CD8-positive, alpha-beta T cell (primary cell): ENCODE measurements at places on chromosomes 4 and X.

- DNase-seq: no peak
Measured at GRCh38 chr4:1463088-1463926, 57.1 kb upstream of the NKX1-1 start.

DNA sequence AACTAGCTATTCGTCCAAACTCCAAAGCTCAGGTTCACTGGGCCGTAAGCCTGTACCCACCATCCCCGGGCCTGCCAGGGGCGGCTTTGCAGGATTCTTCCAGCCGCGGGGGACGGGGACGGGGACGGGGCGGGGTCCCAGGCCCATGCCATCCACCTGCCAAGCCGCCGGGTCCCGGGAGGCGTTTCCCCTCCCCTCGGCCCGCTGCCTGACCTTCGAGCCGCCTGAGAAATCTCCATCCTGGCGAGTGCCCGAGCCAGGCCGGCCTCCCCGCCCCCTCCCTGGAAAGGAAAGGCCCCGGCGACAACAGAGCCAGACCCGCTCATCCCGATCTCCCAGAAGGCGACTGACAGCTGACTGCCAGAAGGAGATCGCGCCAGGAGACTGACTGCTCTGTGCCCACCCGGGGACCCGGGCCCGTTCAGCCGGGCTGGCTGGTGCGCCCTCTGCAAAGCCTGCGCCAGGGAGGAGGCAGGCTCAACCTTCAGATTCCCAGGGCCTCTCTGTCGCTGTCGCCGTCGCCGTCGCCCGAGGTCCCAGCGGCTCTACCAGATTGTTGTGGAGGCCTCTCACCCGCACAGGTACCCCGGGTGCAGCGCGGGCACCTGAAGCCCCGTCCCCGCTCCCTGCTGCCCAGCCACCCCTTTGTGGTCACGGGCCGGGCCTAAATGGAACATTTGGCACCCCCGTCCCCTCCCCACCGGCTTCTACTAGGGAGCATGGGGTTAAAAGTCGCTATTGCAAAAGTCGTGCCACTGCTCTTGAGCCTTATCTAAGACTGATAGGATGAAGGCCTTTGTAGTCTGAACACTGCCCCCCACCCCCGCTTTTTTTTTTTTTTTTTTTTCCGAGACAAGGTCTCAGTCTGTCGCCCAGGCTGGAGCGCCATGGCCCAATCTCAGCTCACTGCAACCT lies at the start of gene RGN:
Gene RGN (plus strand): TSS at position 315 of the 915 bp plus-strand sequence. CDS start 2,702 bp downstream, outside the sequence.
- DNase-seq: no peak

DNA sequence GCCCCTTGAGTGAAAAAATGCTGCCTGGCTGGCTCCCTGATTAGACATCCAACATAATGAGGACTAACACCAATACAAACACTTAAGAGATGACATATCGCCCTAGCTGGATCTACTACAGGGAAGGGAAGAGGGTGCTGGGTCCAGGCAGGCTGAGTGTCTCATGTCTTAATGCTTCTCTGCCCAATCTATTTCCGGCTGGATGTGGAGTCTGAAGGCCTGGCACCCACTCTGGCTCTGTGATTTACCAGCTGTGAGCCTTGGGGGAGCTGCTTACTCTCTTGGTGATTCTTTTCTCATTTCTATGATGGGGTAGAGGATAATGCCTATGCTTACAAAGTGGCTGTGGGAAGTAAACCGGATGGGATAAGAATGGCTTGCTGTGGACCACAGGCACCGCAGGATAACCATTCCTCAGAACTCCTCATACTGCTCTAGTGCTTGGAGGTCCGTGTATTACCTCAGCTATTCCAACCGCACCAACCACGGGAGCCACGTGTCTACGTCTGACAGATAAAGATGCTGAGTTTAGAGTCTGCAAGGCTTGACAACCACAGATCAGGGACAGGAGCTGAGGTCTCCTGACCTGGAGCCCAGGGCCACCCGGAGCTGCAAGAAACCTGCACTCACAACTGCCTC lies 161.7 kb downstream of the AFAP1 start:
- DNase-seq: no peak

DNA sequence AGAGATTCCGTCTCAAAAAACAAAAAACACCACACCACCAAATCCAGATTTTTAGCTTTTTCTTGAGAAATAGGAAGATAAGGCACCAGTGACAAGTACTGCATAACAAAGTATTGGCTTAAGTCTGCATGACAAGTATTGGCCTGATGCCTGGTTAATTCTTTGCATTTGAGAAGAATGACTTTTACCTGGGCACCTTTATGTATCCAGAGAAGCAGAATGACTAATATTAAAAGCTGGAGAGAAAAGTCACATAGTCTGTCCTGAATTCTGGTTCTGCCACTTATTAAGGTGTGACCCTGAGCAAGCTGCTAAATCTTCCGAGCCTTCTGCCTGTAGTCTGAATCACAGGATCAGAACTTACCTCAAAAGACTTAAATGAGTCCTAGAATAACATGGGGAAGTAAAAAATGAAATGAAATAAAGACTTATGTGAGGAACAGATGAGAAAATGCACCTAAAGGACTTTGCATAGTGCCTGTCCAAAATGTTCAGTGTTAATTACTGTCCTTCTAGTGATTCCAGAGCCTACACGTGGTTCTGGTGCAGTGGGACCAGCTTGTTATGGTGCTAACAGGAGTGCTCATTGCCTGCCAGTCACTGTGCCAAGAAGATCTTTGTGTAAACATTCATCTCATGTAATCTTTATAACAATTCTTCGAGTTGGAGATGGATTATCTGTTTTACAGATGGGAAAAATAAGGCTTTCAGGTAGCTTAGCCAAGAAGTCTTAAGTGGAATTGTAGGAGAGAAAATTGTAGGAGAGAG lies 31.6 kb downstream of the UGDH start:
- no peak for DNase-seq

DNA sequence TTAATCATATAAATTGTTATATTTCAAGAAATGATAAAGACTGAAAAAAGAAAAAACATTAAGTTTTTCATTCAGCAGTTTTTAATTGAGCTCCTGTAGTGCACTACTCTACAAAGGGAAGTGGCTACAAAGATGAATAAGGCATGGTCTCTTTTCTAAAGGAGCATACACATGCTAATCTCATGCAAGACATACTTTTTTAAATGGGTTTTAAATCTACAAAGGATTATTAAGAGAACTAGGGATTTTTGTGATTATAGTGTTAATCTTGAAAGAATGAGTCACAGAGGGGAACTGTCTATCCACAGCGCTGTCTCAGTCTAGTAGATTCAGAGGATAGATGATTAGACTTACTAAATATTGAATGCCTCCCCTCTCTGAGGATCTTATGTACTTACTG lies 1722.2 kb downstream of the RPA4 start:
- no peak for DNase-seq

GRCh38 chr4:164904336-164904735 lies 27.4 kb downstream of the APELA start:
- DNase-seq: no peak

DNA sequence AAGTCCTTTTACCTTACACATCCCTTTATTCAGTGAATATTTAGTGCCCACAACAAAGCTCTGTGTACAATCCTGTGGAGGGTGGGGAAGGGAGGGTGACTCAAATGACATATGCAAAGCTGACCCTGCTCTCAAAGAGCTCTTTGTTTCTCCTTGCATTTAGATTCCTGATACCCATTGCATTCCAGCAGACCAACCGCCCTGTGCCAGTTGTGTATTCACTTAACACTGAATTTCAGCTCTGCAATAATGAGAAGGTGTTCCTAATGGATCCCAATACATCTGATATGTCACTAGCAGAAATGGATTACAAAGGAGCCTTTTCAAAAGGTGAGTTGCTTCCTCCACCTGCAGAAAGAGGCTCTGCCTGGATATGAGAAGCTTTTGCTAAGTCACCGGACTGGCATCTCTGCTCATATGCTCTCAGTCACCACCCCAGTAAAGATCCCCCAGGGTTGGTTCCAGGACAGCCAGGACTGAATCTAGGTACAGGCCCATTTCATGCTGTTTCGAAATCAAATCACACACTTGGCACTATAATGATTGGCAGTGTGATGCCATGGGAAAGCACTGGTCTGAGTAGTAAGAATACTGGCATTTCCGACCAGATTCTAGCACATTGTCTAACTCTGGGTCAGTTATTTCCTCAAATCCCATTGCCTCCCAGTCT lies 17.1 kb upstream of the ANXA3 start:
- DNase-seq: no peak

- no peak for DNase-seq
Measured at GRCh38 chr4:186852073-186852420, 128.4 kb upstream of the FAT1 start.

GRCh38 chr4:182968917-182969650 lies 51.9 kb upstream of the DCTD start:
- no peak for DNase-seq

- no peak for DNase-seq
Measured at GRCh38 chr4:64479338-64479737, 70.1 kb upstream of the TECRL start.

- DNase-seq: no peak
Measured at GRCh38 chrX:43679778-43680177, 23.7 kb downstream of the MAOA start.

GRCh38 chr4:101075536-101075935 lies 271.8 kb downstream of the PPP3CA start:
- no peak for DNase-seq

- DNase-seq: no peak
Measured at GRCh38 chrX:17459008-17459611, 84.1 kb downstream of the NHS start.

GRCh38 chrX:3529466-3530010 lies 183.1 kb upstream of the MXRA5 start:
- DNase-seq: no peak

- DNase-seq: no peak
Measured at GRCh38 chr4:100366213-100366612, 151.6 kb downstream of the EMCN start.

DNA sequence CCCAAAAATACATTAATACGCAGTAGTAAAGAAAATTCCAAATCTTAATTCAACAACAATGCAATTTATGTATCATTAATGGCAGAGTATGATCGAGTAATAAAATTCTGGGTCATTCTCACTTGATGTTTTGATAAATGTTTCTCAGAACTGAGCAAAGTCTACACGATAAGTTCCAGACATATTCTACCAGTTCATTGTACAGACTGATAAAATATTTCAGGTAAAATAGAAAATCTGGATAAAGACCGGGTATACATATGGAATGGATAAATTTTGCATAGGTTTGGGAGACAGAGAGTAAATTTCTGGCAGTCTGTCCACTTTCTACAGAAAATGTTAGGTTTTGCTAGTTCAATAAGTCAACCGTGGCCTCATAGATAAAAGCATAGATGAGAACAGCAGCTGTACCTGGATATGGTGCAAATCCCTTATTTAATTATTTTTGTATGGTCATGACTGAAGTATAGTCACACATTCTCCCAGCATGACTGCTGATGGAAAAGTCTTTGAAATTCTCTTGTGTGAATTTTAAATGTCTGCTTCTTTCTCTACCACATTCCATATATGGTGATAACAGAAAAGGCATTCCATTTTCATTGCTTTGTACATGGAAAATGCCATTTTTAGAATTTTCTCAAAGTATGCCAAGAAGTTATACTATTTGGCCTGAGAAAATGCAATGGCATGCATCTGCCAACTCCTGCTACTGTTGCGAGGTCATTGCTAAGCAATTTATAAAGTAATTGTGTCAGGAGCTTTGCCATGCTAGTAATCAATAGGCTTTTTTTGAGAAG lies 301.9 kb upstream of the ARSJ start:
- no peak for DNase-seq

DNA sequence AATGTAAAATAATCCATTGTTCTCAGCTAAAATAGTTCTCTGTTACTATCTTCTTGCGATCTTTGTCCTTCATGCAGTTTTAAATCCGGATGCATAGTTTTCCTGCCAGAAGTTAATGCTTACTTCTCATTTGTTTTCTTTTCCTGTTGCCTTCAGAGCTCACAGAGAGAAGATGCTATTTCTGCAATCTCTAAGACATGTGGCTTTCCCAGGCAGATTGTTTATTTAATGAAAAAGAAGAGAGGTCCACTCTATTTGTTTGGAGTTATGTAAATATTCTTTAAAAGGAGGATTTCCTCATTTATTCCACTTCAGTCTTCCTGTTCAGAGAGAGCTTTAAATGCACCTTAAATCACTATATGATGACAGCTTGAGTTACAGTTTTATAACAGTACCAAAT lies 39.3 kb upstream of the HPGD start:
- no peak for DNase-seq

DNA sequence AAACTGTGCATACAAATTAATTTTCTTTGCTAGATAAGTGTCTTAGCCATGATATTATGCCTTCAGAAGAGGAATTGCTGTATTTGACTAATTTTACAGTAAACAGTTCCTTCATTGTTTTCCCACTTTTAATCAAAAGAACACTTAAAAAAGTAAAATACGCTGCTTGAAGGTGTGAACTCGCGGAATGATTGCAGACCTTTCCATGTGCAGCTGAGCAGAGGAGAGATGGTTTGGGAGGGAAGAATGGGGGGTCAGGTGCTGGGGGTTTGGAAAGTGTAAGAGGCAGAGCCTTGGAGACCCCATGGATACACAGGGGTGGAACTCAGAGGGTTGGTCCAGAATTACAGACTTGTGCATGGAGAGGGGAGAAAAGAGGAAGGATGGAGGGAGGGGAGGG lies 15.3 kb downstream of the CYTL1 start:
- no peak for DNase-seq

- no peak for DNase-seq
Measured at GRCh38 chr4:80069108-80069836, 3.8 kb downstream of the ANTXR2 start.

DNA sequence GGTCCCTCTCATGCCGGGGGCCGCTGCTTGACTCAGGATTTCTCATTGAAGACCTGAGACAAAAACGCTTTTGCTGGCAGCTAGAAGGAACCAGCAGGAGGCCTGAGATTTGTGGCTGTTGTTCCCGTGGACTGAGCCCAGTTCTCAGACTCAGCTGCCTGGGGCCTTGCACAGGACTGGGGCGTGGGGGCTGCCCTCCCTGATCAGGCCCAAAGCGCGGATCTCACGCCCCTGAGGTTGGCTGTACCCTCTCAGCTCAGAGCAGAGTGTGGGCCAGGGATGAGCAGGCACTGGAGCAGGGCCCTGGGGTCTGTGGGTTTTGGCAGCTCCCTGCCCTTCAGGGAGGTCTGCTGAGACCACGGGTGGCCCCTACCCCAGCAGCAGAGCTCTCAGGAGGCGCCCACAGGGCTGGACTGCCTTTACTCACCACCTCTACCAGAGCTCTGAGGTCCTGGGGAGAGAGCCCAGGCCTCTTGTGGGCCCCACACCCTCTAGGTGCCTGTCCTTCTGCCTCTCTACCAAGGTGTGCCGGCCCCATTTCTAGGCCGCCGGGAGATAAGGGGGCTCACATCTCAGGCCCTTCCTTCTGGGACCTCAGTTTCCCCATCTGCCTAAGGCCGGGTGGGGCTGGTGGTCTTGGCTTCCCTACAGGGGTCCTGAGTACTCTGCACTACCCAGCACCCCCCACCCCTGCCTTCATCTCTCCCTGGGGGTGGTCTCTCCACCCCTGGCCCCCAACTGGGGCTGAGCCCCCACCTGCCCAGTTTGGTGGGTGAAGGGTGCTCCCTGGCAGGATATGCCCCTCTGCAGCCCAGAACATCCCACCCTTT lies 5.6 kb downstream of the MSANTD1 start:
- DNase-seq: no peak
